NCI-H2081 (cell line): ENCODE measurements at places on chromosomes 5 and 9.

- DNase-seq: no peak
Measured at GRCh38 chr5:76391014-76391413, 12.1 kb upstream of the IQGAP2 start.

DNA sequence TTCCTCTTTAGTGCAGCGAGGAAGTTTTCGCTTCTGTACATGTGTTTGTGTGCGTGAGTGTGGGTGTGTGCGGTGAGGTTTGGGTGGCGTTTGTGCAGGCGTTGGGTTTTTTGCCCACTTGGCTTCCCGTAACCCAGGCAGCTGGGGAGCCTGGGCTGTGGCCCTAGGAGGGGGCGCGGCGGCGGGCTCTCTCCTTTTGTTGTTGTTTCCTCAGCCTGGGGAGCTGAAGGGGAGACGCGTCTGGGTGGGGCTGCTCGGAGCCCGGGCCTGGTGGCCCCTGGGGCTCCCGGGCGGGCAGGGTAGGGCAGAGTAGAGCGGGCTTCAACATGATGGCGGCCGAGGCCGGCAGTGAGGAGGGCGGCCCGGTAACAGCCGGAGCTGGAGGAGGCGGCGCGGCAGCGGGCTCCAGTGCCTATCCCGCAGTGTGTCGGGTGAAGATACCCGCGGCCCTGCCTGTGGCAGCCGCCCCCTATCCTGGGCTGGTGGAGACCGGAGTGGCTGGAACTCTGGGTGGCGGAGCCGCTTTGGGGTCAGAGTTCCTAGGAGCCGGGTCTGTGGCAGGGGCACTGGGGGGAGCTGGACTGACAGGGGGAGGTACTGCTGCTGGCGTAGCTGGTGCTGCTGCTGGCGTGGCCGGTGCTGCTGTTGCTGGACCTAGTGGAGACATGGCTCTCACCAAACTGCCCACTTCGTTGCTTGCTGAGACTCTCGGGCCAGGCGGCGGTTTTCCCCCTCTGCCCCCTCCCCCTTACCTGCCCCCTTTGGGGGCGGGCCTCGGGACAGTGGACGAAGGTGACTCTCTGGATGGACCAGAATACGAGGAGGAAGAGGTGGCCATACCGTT, 665 bp downstream of the RASA1 start:
- DNase-seq: peak; percentile 35

- no peak for DNase-seq
Measured at GRCh38 chr5:110836851-110837250, 98.0 kb downstream of the SLC25A46 start.

GRCh38 chr9:130988905-130989304, 20.1 kb upstream of the LAMC3 start:
- DNase-seq: no peak

GRCh38 chr9:130235558-130236435, 29.8 kb upstream of the HMCN2 start:
- peak; percentile 69 for DNase-seq

DNA sequence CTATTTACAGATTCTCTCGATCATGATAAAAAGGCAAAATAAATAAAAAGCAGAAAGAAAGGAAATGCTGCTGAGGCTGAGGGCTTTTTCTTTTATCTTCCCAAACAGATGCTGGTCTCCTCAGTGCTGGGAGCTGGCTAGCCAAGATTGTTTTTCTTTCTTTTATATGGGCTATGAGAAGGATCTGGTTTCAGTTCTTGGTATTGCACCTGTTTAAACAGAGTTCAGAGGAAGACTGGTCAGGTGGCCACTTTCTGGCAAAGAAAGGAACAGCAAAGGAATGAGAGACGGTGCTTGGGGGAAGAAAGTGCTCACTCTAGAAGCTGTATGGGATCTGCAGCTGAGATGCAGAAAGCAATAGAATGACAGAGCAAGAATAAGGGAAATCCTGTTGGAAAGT, 88.9 kb downstream of the SLF1 start:
- DNase-seq: peak; percentile 2

GRCh38 chr5:141121563-141121962, at the start of gene PCDHB4:
Gene PCDHB4, plus strand, starts transcription at chr5:141121818. Its CDS starts 181 bp downstream, at chr5:141121999.
- peak; percentile 60 for DNase-seq

GRCh38 chr9:98215821-98216220, 23.4 kb upstream of the CORO2A start:
- DNase-seq: no peak

GRCh38 chr5:59777028-59777427, 116.5 kb downstream of the PDE4D start:
- no peak for DNase-seq
